NCI-H446 treated with DMSO at 0.1 percent for 48 hours (cell line): ENCODE measurements at places on chromosomes 12 and 14.

- DNase-seq, result no peak
Measured at GRCh38 chr12:79597910-79598309, 92.9 kb downstream of the PAWR start.

GRCh38 chr14:92425101-92425500 lies 88.5 kb upstream of the RIN3 start:
- DNase-seq, result no peak

- no peak for DNase-seq
Measured at GRCh38 chr12:105120551-105120950, 13.0 kb downstream of the WASHC4 start.

- DNase-seq, result no peak
Measured at GRCh38 chr12:127903146-127903545, 363.8 kb upstream of the TMEM132C start.

- DNase-seq, result no peak
Measured at GRCh38 chr12:65415826-65416225, 137.3 kb downstream of the MSRB3 start.

DNA sequence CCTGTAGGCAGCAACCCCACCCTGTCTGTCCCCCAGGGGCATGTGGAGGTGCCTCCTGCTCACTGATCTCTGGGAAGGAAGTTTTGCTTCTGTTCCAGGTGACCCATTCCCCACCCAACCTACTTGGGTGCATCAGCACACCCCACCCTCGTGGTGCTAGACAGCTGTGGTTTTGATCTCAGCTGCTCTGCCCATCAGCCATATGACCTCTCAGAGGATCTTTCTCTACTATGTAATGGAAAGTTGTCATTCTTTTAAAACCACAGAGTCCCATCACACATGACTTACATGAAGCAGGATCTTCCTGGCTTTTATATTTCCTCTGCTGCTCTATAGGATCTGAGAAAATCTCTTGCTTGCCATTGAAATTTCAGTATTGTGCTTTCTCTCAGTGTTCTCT lies 13.5 kb upstream of the KRT82 start:
- no peak for DNase-seq

DNA sequence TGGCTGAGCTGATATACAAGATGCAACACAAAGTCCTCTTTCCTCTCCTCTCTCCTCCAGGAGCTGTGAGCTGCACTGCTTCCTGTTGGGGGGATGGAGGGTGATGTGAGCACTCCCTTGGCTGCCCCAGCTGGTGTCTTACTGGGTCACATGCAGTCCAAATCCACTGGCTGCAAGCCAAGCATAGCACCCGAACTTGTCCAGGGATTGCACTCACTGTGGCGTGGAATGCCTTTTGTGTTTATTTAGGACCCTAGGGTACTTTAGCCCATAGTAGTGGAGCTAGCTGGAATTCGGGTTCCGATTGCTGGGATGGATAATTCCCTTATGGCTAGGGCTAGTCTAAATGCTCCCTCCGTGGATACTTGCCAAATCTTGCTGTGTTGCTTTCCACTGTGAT lies 424.9 kb upstream of the SYT1 start:
- no peak for DNase-seq

DNA sequence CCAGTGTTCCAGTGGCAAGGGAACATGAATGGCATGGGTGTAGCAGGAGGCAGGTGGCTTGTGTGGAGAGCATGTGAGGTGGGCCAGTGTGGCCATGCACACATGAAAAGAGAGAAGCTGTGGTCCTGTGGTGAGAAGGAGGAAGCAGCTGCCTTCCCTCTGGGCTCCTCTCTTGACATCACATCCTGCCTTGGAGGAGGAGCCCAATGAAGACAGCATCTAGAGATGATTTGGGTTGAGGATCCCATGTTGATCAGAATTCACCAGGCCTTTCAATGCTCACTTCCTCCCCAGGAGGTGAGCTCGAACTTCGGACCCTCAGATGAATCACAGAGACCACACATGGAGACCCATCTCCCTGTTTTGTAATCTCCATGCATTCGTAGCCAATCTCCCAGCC lies 82.6 kb downstream of the LRRC74A start:
- DNase-seq, result no peak

DNA sequence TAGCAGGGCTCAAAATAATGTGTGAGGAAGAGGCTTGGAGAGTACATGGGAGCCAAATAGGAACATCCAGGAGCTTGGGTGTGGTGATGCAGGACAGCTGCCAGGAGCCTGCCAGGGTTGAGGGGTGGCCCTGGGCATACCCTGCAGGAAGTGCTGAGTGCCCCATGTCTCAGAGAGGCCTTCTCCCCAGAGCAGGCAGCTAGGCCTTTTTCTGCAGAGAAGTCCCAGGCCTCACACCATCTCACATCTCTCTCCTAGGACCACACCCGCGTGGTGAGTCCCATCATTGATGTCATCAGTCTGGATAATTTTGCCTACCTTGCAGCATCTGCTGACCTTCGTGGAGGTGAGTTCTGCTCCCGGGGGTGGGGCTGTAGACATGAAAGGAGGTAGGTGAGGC lies 66.9 kb downstream of the ERH start:
- DNase-seq, result no peak

- DNase-seq, result no peak
Measured at GRCh38 chr12:47770086-47770726, 2.8 kb upstream of the SLC48A1 start.

GRCh38 chr12:115185506-115185905 lies 501.5 kb upstream of the TBX3 start:
- DNase-seq, result no peak

DNA sequence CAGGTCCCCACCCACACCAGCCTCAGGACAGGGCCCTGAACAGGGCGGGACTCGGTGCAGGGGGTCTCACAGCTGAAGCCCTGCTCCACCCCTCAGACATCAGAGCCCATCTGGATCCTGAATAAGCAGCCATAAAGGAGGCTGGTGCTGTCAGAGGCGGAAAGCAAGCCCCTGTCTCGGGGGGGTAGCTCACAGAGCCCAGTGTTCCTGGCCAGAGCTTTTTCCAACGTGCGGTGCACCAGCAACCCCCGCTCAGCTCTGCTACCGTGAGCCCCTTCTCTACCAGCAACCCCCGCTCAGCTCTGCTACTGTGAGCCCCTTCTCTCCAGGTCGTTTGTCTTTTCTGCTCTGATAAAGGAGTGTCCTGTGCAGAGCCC lies 136.5 kb upstream of the SFSWAP start:
- DNase-seq, result no peak

DNA sequence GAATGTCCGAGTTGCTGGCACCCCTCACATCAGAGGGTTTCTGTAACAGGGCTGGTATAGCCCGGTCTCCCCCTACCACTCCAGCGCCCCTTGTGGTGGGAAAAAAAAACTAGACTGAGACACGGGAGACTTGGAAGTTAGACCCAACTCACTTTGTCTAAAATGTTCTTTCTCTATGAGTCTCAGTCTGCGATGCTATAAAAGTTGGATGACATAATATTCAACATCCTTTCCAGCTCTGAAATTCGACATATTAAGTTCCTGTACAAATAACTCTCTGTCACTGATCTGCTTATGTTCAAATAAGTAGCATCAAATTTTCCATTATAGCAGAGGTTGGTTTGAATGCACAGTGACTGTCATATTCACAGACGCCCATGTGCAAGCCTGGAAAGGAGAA lies 25.7 kb upstream of the TC2N start:
- no peak for DNase-seq

GRCh38 chr12:32533971-32534590 lies 134.7 kb downstream of the FGD4 start:
- no peak for DNase-seq

- DNase-seq, result no peak
Measured at GRCh38 chr12:57027805-57028153, 11.4 kb upstream of the TAC3 start.

DNA sequence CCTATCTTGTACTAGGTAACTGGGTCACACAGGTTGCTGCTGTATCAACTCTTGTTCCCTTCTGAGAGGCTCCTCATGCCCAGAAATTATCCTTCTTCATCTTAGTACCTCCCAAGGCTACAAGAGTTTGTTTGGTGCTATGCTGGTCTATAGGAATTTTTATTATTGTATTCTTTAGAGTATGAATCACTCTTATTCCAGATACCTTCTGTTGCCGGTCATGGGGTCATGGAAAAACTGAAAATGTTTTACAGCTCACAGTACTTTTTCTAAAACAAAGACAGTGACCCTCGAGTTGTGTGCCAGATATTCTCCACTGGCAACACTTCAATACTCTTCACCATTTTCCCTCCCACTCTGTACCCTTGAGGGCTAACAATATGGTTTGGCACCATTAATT lies 1598.0 kb upstream of the TMEM132C start:
- DNase-seq, result no peak

- DNase-seq, result no peak
Measured at GRCh38 chr12:123142921-123143735, 7.8 kb downstream of the PITPNM2 start.

- no peak for DNase-seq
Measured at GRCh38 chr12:16482726-16483125, 123.2 kb downstream of the LMO3 start.

DNA sequence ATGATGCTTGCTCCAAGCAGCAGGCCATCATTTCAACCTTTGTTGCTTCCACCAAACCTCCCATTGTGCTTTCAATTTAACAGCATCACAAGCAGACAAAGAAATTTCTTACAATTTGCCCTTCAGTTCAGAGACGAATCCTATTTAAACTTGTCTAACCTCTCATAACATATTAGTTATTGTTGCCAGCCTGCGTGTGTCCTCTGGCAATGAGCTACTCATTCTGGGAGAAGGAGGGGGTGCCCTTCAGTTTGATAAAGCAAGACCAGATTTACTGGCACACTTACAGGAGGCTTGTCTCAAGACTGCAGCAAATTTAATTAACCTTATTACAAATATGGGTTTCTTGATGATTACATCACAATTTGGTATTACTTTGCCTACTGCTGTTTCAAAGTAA lies 203.6 kb upstream of the SOX5 start:
- DNase-seq, result no peak

GRCh38 chr12:24500421-24500820 lies 448.5 kb downstream of the BCAT1 start:
- DNase-seq, result no peak

- DNase-seq, result no peak
Measured at GRCh38 chr14:94157197-94157596, 16.9 kb upstream of the PPP4R4 start.

DNA sequence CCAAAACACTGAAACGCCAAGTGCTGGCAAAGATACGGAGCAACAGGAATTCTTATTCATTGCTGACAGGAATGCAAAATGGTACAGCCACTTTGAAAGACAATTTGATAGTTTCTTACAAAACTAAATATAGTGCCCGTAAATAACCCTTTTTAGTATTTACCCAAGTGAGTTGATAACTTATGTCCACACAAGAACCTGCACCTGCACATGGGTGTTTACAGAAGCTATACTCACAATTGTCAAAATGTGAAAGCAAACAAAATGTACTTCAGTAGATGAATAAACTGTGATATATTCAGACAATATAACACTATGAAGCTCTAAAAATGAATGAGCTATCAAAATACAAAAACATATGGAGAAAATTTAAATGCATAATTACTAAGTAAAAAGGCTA lies 86.6 kb downstream of the ATXN7L3B start:
- no peak for DNase-seq

DNA sequence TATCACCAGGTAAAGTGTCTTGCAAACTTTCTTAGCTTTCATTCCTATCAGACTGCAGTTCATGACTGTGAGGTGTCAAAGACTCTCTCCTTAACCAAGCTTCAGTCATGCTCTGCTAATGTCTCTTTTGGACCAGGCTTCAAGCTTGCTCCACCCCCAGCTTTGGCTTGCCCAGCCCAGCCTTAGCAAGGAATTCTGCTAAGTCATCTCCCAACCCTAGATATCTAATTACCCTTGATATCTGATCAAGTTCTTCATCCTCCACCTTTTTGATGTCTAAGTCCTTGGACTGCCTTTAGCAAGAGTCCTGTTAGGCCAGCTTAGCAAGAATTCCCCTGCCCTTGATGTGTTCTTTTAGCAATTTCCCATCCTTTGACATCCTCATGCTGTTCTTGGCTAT lies 108.9 kb upstream of the FGD4 start:
- DNase-seq, result peak; percentile 14

DNA sequence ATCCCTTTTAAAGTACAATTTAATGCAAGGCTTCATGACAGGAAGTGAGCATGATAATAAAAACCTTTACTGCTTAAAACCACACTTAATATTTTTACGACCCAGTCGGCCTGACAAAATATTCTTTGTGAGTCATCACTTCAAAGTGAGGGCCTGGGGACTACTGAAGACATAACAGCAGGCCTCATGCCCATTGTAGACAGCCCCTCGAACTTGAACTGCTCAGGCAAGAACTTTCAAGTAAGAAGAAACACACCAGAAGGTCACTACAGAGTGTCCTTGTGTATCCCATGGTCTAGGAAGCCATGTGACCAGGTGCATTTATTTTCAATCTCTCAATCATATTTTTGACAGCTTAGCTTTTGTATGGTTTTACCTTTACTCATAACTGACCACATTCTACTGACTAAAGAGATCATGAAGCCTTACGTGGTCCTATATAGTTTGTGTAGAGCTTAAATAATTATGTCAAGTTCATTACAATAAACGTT lies 61.4 kb upstream of the MANSC4 start:
- DNase-seq, result no peak

- DNase-seq, result no peak
Measured at GRCh38 chr12:94545935-94546771, 86.5 kb upstream of the CEP83 start.

GRCh38 chr14:55051423-55052268 lies at the start of gene MAPK1IP1L:
TSS of gene MAPK1IP1L (plus strand) at chr14:55051647. CDS start at chr14:55061684, 10,037 bp downstream.
- peak; percentile 82 for DNase-seq

DNA sequence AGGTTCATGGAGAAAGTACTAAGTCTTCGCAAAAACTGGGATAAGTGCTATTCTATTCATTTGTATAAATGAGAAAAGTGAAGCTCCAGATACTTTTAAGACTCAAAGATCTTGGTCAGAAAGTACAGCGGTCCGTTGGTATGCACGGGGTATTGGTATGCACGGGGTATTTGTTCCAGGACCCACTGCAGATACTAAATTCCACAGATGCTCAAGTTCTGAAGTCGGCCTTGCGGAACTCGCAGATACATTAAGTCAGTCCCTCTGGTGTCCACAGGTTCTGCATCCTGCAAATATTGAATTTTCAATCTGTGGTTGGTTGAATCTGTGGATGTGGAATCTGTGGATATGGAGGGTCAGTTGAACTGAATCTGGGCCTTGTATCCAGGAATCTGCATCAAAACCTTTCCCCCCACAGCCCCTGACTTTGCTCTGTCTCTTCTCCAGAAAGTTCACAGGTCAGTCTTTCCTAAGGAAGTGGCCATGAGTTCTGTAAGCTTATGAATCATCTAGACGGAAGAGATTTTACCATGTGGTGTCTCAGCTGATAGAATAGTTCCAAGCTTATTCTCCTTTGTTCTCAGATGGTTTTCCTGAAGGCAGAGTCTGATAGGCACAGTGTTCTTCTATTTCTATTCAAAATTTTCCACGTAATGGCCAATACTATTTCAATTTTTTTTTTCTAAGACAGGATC lies 274.7 kb downstream of the NEDD1 start:
- DNase-seq, result no peak

- no peak for DNase-seq
Measured at GRCh38 chr14:103288076-103288766, 45.8 kb upstream of the EIF5 start.

- DNase-seq, result no peak
Measured at GRCh38 chr14:101177301-101177971, 273.9 kb upstream of the RTL1 start.

- no peak for DNase-seq
Measured at GRCh38 chr12:42507565-42507964, 82.0 kb downstream of the PRICKLE1 start.

- no peak for DNase-seq
Measured at GRCh38 chr14:21533294-21533693, 7.1 kb upstream of the SALL2 start.
